ENCODE measurements at places on chromosomes 7 and 10. TPM values are rescaled to one million over a fixed set of nuclear protein-coding genes. Genes with fewer than 3 reads are reported as not detected.
A peak's percentile ranks its signal among the peaks of the same experiment; 100 is the strongest.

FAM180A gene
- 67.1 TPM for total RNA-seq

DGKB gene
- 1.1 TPM for total RNA-seq

CRPPA gene
- total RNA-seq = 2.4 TPM

PAPOLB gene
- 0.26 TPM for total RNA-seq

SFTPA1 gene
- total RNA-seq = 1.7 TPM

MALSU1 gene
- total RNA-seq = 43.4 TPM

SLC16A9 gene
- total RNA-seq = 1.3 TPM

GSDME gene
- total RNA-seq = 18.6 TPM

TMEM213 gene
- total RNA-seq = not detected

NODAL gene
- not detected for total RNA-seq

FAM131B gene
- total RNA-seq = 2.8 TPM

HILPDA gene
- total RNA-seq = 36.8 TPM

OR2A2 gene
- not detected for total RNA-seq

CHCHD1 gene
- 13.7 TPM for total RNA-seq

BAZ1B gene
- 60.0 TPM for total RNA-seq

FOXP2 gene
- total RNA-seq = 17.6 TPM

- no peak for DNase-seq
Measured at GRCh38 chr7:69817841-69818635, 219.8 kb downstream of the AUTS2 start.

- no peak for DNase-seq
Measured at GRCh38 chr7:108063520-108063933, 60.6 kb upstream of the LAMB1 start.

DNA sequence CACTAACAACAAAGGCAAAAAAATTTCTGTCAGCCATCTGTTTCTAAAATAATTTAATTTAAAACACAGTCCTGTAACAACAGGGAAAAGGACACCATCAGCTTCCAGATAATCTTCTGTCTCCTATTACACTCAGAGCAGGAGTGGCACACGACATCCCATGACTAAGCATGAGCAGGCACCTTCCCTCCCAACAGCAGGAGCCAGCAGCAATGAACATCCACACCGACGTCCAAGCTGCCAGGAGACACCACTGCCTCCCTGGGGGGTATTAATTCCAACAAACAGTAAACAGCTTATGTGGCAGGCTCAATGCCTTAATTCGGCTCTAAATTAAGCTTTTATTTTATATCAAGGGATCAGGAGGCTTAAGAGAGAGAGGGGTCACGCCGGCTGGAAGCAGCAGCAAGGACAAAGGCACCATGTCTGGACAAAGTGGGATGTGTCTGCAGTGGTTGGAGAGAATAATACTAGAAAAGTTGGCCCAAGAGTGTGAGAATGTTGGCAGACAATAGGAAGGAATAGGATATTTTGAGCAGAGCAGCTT is 45.7 kb downstream of the KIAA1549 start:
- DNase-seq = no peak

DNA sequence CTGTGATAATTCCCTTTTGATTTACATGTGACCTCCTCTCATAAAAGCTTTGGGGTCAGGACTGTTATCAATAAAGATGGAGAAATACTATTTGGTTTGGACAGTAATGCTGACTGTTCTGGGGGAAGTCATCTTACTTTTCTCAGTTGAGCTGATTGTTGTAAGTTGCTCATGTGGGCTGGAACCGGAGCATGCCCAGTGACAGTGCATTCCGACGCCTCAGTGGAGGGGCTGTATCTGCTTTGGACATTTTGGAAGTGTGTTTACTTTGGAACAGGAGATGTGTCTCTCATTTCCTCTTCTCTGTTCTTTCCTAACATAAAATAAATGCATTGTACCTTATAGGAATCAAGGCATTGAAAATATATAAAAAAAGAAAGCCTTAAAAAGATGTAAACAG is 30.1 kb downstream of the RBM33 start:
- DNase-seq = no peak

DNA sequence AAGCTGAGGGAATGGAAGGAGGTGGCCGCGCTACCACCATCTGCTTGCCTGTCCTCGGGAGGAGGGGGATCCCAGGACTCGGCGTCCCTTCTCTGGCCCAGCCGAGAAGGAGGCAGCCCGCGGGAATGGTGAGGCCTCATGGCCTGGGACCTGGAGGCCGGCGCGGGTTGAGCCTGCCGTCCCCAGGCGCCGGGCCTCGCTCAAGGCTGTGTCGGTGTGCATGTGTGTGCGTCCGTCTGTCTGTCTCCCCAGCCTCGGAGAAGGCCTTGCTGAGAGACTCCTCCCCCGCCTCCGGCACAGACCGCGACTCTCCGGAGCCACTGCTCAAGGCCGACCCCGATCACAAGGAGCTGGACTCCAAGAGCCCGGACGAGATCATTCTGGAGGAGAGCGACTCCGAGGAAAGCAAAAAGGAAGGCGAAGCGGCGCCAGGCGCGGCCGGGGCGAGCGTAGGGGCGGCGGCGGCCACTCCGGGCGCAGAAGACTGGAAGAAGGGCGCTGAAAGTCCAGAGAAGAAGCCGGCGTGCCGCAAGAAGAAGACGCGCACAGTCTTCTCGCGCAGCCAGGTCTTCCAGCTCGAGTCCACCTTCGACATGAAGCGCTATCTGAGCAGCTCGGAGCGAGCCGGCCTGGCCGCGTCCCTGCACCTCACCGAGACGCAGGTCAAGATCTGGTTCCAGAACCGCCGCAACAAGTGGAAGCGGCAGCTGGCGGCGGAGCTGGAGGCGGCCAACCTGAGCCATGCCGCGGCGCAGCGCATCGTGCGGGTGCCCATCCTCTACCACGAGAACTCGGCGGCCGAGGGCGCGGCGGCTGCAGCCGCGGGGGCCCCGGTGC is 1.3 kb downstream of the HMX3 start:
- DNase-seq = no peak

GRCh38 chr10:61899997-61900828 is 1.3 kb upstream of the ARID5B start:
- no peak for DNase-seq

DNA sequence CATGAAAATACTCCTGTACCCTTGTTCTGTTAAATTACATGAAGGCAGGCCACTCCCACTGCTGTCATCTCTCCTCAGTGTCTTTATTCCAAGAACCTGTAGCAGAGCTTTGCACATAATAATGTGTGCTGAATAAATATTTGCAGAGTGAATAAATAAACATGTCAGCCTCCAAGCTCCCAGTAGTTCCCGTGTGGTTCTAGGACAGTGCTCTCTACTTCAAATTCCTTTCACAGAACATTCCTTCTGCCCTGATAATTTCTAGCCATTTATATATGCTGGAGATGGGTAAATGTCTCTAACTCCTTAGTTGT is 20.3 kb upstream of the HYAL4 start:
- no peak for DNase-seq

DNA sequence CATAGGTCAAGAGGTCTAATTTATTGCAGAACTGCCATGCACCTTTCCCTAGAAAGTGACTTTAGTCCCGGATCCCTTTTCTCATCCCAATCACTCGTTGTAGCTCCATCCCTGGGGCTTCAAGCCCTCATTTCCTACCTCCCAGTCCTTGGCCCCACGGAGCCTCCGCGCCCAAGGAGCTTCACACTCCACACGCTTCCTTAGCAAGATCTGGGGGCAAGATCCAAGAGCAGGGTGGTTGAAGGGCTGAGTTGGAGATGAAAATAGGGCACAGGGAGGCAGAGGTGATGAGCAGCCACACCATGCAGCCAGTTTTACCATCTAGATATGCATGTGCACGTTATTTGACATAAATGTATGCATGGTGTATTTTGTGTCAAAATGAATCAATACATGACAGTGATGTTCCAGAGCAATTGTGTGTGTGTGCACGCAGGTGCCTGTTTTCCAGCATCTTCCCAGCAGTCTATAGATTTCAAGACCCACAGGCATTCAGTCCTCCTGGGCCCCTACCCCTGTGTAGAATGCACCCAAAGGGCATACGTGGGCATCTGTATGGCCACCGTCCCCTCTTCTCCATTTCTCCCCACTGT is 6.0 kb upstream of the TRPV6 start:
- no peak for DNase-seq

DNA sequence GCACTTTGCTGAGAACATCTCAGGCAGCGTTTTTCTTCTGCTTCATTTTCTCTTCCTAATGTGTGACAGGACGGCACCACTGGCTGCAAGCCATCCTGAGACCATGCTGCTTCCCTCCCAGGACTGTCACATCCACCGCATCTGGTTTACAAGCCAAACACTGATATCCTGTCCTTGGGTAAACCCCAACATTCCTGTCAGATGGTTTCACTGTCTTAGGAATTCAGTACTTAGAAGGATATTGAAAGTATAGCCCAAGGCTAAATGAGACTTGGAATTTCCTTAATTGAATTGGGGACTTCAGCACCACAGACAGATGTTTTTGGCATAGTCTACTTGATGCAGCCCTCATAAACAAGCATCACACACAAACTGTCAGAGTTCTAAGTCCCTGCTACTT is 74.2 kb upstream of the PLXNA4 start:
- no peak for DNase-seq

- DNase-seq = no peak
Measured at GRCh38 chr7:69749994-69750393, 151.7 kb downstream of the AUTS2 start.

DNA sequence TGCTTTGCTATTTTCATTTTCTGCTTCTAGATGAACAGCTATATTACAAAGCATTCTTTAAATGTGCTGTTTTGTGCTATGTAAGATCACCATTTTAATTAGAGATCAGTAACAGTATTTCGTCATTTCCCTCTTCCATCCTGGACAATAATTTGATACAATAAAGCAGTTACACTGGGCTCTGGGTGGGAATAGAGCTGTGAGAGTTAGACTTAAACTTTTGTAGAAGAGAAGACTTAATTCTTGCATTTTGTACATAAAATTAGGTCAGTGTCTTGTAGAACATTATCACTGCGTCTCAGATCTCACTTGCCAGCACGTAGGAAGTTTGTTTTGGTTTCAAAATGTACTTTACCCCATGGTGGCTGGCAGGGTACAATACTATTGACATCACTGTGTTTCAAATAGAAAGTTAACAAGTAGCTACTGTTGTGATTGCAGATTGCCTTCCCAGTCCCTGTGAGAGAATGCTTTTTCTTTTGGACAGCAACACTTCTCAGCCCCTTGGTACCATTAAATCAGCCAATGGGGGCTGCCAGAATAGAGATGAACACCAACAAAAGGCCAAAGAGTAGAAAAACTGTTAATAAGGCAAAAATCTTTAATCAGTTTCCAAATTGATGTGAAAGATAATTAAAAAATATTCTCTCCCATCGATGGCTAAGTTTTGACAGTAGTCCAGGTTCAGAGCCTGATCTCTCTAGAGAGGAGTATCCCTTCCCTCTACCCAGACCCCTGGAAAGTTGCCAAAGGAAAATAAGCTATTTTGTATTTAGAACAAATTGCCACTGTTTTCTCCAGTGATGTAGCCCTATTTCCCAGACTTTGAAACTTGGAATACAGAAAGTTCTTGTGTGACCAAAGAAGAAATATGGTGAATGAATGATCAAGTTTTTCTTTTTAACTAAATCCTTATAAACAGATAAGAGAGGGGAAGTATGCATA is 35.1 kb downstream of the SMNDC1 start:
- no peak for DNase-seq

GRCh38 chr7:159068893-159069448 is 75.7 kb downstream of the VIPR2 start:
- DNase-seq = no peak

DNA sequence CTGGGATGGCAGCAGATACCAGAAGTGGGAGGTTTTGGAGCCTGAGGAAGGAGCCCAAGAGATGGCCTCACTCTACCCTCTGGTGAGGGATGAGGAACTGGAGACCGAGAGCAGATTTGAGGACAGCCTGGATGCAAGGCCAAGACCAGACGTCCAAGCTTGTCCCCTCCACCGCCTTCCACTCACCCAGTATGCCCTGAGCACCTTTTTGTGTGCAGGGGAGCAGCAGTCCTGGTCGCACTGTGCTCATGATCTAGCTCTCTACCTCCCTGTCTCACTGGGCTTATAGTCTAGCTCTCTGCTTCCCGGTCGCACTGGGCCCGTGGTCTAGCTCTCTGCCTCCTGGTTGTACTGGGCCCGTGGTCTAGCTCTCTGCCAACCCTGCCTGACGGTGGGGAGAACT is 33.6 kb upstream of the CHST15 start:
- DNase-seq = no peak

DNA sequence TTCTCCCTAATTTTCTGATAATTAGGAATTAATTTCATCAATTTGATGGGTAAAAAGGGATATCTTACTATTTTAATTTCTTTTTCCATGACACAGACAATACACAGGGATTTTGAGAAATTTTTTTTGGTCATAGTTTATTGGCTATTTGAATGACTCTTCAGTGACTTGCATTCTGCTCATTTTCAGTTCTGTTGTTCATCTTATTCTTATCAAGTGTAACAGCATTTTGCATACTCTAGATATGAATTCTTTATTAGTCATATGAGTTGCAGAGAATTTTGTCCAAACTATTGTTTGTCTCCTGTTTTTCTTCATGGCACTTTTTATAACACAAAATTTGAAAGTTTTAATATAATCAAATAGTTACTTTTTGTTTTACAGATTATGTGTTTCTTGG is 41.7 kb downstream of the MKLN1 start:
- no peak for DNase-seq

DNA sequence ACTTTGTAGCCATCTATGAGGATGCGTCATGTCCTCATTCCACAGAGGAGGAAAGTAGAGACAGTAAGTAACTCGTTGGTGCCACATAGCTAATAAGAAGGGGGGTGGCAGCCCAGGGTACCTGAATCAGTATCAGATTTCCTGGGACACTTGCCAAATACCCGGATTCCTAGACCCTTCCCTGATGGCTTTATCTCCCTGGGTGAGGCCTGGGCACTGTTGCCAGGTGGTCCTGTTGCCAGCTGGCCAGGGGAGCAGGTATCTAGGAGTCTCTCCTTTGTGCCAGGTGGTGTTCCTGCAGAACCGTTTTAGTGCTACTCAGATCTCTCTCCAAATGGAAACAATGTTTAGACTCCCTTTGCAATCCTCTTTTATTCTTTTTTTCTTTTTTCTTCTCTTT is 12.7 kb downstream of the SLC29A3 start:
- DNase-seq = no peak

DNA sequence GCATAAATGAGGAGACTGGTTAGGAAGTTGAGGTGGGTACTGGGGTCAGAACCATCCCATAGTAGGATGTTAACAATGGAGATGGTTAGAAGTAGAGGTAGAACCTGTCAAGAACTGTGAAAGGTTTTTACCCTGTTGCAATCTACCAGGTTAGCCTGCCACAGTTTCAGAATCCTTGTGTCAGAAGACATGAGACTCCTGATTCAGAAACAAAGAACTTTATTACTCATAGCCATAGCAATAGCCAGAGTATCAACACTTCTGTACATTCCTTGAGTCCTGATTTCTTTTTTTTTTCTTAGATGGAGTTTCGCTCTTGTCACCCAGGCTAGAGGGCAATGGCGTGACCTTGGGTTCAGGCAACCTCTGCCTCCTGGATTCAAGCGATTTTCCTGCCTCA is 200.9 kb downstream of the GRM3 start:
- no peak for DNase-seq

GRCh38 chr10:78931321-78932053 is 137.3 kb upstream of the ZMIZ1 start:
- peak; percentile 76 for DNase-seq

DNA sequence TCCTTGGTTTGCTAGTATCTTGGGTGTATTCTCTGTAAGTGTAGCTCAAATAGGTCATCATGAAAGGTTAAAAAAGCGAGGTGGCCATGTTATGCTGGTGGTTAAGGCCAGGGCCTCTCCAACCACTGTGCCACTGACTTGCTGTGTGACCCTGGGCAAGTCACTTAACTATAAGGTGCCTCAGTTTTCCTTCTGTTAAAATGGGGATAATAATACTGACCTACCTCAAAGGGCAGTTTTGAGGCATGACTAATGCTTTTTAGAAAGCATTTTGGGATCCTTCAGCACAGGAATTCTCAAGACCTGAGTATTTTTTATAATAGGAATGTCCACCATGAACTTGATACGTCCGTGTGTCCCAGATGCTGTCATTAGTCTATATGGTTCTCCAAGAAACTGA is 17.1 kb downstream of the SCD start:
- no peak for DNase-seq

Measured in aorta (tissue), 5 donors.